ENCODE measurements at places on chromosomes 5 and 9. TPM values are rescaled to one million over a fixed set of nuclear protein-coding genes. Genes with fewer than 3 reads are reported as not detected.

The COQ4 gene
- total RNA-seq, result 31.9 TPM

The HMHB1 gene
- total RNA-seq, result not detected

The RHOBTB3 gene
- total RNA-seq, result 0.50 TPM

The NTRK2 gene
- 0.09 TPM for total RNA-seq

The ENTREP1 gene
- not detected for total RNA-seq

The LIX1 gene
- not detected for total RNA-seq

The FOXI1 gene
- not detected for total RNA-seq
